Posterior cingulate gyrus (tissue), 11 donors: ENCODE measurements at places on chromosomes 3 and 15.

- DNase-seq, result no peak
Measured at GRCh38 chr3:20810555-20810954, 624.5 kb upstream of the SGO1 start.

DNA sequence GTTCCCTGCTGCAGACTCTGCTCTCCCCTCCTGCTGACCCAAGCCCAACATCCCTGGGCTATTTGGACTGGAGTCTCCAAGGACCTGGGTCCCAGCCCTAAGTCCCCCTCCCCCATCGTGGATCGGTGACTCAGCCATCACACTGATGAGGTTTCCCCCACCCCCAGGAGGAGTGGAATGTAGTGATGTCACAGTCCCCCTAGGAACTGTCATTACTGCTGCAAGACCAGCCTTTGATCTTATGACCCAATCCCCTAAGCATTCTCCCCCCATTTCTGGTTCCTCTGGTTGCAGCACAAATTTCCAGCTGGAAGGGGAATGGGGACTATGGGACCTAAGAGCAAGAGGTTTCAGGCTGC, 63.4 kb upstream of the CSPG4 start:
- no peak for DNase-seq

DNA sequence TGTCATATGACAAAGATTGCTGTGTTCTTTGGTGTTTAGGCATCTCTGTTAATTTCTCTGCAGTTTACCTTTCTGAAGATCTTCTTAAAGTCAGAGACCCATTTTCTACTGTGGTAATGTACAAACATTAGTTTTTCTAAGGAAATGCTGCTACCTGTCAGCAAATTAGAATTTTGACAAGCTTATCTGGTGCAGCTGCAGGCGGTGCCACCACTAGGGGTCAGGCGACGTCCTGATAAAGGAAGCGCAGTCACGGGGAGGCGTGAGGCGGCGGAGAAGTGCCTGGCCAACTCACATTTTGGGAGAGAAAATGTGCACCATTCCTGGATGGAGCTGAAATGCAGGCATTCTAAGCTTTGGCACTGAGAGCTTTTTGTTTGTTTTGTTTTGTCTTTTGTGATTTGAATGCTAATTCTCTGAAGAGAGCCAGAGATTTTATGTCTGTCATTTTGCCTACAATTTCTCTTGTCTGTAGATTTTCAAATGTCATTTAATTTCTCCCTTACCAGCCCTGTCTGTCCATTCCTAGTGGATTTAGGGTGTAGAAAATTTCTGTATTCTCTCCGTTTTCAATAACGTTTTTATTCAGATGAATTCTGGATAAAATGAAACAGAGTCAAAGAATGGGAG, 24.9 kb upstream of the SIAH2 start:
- DNase-seq, result peak; percentile 89

GRCh38 chr3:185824051-185825005, 514 bp downstream of the IGF2BP2 start:
- no peak for DNase-seq

DNA sequence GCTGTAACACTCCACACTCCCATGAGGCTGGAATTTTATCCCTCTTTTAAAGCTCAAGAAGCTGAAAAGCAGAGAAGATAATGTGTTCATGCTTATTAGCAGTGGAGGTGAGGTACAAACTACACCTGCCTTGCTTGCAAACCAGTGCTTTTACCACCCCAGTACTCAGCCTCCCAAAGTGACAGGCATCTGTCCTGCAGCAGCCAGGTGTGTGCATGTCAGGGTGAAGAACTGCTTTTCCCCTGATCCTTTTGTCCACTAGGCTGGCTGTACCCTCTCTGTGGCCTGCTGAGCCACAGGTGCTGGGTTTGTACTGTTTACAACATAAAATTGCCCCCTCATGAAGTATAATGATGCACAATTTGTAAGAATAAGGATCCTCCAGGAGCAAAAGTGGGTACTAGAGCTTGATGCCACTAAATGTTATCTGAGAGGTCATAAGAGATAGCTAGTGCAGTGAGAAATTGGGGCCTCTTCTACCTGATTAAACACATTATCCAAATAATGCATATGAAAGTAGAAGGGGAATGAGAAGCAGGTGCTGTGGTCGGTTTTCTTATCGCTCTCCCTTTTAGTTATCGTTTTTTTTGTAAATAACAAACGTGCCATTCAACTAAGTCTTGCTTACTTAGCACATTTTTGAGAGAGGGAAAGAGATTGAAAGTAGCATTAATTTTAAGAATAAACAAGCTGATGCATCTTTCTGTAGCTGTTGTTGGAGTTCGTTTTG, 39.2 kb upstream of the GADL1 start:
- no peak for DNase-seq

GRCh38 chr3:13282986-13283876, 136.9 kb downstream of the NUP210 start:
- DNase-seq, result peak; percentile 78
